ENCODE measurements at places on chromosomes 1 and 21.

DNA sequence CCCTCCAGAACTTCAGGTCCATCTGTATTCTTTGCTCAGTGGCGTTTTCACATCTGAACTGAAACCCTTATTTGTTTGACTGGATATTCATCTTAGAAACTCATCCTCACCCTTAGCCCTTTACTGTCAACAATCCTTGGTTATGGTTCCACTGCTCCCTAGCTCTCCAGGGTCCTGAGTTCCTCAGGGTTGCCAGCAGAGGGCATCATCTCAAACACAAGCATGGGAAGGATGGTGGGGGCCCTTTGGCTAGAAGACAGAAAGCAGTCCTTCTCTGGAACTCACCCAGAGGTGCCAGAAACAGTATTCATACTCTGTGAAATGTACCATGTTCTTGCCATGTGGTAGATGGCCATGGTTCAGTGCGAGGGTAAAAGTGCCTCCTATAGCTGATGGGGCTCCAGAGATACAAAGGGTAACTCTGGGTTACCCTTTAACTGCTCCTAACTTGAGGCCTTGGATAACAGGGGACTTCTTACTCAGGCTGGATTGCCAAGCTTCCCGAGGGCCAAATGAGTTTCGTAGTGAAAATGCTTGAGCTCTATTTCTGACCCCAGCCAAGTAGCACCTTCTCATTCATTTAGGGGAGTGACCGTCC lies 11.3 kb downstream of the NCSTN start:
- no peak for DNase-seq

GRCh38 chr1:160739098-160739511 lies at the start of gene SLAMF7:
Gene SLAMF7, plus strand, starts transcription at chr1:160739247. Its CDS starts 55 bp downstream, at chr1:160739302.
- no peak for DNase-seq

GRCh38 chr1:3530926-3531818 lies 76.7 kb downstream of the ARHGEF16 start:
- DNase-seq, result no peak

GRCh38 chr21:29250636-29251035 lies 48.1 kb upstream of the BACH1 start:
- no peak for DNase-seq

GRCh38 chr1:36988741-36989193 lies 45.5 kb downstream of the GRIK3 start:
- DNase-seq, result no peak

DNA sequence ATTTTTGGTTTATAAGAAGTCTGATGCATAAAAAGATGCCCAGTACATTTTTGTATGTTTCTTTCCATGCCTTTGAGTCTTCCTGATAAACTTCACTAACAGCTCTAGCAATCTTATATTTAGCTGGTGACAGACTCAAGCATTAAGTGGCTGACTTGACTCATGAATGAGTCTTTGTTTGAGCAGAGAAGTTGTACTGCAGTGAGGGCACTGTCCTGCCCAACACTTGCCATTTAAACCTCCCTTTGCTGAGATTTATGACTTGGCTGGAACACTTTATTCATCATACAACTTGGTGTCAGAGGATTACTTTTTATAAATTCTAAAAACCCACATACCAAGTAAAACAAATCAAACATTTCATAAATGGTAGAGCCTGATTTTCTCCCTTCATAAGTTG lies 14.6 kb upstream of the CAMSAP2 start:
- DNase-seq, result no peak

DNA sequence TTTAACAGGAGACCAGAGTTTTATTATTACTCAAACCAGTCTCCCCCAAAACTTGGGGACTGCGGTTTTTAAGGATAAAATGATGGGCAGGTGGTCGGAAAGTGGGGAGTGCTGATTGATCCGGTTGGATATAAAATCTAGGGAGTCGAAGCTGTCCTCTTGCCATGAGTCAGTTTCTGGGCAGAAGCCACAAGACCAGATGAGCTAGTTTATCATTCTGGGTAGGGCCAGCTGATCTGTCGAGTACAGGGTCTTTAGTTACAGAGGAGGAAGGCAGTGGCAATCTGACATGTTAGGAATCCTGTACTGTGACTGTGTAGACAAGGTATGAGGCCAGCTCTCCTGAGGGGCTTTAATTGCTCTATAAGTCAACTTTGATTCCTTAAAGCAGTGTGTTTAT lies 22.9 kb upstream of the FOXE3 start:
- DNase-seq, result no peak

DNA sequence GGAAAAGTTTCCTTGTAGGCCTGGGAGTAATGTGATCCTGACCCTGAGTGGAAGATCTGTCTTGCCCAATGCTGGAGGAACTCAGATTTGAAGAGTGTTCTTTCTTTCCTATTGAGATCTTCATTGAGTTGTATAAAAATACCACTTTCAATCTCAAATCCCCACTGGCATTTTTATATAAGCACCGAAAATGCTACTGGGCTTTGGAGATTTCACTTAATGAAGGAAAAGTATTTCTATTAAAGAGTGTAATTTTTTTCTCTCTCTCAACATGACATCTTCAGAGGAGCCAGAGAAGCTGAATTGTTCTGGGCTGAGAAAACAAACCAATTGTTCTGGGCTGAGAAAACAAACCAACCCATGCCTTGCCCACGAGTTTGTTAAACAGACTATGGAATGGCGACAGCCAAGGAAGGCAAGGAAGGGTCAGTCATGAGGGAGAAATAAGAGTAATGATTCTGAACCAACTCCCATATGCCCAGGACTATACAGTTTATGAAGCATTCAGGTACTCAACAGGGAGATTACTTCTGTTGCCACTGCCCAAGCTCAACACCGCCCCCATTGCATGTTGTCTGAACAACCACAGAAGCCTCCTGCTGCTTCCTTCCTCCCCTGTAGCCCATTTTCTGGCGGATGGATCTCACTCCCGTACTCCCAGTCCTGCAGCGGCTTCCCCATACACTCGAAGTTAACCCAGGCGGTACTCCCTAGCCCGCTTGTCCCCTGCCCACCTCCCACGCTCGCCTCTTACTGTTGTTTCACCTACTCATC lies 103.2 kb downstream of the BEND5 start:
- DNase-seq, result no peak

GRCh38 chr21:25572861-25573310 lies 34.4 kb downstream of the MRPL39 start:
- DNase-seq, result no peak

DNA sequence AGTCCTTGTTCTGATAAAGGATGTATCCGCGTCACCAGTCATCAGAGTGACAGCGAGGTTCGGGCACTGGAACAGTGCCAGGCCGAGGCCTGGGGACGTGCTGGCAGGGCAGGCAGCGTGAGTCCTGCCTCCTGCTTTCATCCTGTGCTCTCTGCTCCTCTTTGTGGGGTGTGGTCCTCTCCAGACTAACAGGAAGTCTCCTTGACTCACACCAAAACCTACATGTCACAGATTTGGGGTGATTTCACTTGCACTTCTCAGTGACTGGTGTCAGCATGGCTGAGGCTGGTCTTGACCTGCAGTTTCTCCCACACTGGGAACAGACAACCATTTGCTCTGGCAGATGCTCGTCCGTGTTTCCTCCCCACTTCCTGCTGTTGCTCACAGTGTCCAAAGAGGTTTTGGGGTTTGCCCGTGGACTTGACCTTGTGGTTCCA lies 8.8 kb upstream of the NLRP3 start:
- no peak for DNase-seq

DNA sequence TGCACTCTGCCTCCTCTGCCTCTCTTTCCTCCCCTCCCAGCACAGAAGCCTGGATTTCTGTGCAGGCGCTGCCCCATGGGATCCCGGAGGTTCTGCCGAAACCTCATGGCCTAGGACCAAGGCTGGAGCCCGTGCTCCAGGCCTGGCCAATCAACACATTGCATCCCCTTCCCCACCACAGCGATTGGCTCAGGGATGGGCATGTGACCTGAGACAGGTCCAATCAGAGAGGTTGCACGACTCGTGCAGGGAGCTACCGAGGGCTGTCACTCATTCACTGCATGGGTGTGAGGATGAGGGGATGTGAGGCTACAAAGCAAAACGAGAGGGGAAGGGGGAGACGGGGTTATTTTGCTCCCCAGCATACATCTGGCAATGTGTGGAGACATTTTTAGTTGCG lies 3.3 kb upstream of the CELA2B start:
- DNase-seq, result no peak

DNA sequence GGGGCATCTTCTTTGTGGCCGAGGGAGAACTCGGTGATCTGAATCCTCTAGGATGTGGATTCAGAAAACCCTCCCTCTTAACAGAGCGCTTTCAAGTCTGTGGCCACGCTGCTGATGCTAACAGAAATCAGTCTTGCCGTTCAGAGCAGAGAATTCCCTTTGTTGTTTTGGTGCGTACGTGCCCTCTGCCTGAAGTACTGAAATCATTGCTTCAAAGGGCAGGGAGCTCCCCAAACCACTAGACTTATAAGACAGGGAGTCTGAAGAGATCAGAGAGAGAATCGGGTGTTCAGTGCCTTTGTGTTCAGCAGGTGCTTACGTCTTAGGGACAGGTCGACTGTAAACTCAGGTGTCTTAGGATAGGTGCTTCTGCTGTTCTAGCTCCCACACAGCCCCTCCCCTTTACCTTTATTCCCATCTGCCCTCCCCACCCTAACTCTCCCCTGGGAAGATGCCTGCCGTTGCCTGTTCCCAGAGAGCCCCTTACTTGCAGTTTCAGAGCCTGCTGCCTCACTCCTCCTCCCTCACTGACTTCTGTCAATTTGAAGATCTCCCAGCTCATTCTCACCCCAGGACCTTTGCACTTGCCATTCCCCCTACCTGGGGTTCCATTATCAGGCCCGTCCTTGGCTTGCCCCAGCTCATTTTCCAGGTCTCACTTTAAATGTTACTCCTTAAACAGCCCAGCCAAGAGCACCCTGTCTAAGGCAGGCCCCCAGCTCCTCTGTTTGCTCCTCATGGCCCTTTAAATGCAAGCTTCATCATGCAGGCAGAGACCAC lies 143.0 kb downstream of the CAMTA1 start:
- DNase-seq, result no peak

DNA sequence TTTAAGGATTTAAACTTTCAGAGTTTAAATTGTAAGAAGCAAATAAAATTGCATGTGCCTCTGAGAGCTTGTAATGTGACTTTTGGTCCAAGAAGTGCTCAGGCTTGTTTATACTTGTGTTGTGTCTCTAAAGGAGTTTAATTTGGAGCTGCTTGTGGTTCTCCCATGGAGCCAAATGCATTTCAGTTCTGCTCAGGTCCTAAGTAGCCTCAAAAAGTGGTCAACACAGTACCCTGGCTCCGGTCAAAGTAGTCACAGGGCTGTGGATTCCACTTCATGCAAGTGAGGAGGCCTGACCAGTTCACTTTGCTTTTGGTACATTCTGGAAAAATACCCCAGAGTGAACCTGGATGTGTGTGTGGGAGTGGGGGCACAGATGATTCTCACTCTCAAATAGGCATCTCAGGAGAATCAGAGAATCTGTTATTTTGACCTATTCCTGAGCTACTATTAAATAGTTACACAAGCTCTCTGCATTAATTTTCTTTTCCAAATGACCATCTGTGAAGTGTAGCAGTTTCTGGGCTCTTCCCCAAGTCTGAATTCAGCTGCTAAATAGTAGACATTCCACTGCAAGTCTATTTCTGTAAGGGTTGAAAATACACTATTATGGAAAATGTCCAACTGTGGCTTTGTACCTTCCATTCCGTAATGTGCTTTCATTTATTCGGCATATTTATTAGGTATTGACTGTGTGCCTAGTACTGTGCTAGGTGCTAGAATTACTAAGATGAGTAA lies 31.7 kb upstream of the AGO1 start:
- no peak for DNase-seq

GRCh38 chr1:65495137-65495536 lies 74.7 kb downstream of the LEPR start:
- DNase-seq, result no peak

GRCh38 chr1:54086754-54087153 lies 33.3 kb downstream of the TCEANC2 start:
- no peak for DNase-seq

DNA sequence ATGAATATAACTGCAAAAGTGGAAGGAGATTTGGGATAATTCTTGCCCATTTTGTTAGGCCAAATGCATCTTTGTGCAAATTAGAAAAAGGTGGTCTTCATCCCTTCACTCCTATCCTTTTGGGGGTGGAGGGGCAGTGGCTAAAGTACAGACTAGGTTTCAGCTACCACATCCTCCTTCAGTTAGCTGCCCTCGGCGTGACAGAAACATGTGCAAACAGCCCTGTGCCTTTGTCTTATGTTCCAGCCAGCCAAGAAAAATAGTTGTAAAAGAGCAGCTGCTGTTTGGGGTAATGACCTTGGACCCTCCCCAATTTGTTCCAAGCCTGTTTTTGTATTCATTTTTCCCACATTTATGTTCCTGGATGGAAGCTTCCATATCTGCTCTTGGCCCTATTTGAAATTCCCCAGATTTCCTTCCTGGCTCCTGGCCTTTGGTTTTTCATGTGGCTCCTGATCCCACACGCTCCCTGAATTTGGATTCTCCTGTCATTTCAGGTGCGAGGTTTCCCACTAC lies 8.3 kb upstream of the LGALS8 start:
- no peak for DNase-seq

DNA sequence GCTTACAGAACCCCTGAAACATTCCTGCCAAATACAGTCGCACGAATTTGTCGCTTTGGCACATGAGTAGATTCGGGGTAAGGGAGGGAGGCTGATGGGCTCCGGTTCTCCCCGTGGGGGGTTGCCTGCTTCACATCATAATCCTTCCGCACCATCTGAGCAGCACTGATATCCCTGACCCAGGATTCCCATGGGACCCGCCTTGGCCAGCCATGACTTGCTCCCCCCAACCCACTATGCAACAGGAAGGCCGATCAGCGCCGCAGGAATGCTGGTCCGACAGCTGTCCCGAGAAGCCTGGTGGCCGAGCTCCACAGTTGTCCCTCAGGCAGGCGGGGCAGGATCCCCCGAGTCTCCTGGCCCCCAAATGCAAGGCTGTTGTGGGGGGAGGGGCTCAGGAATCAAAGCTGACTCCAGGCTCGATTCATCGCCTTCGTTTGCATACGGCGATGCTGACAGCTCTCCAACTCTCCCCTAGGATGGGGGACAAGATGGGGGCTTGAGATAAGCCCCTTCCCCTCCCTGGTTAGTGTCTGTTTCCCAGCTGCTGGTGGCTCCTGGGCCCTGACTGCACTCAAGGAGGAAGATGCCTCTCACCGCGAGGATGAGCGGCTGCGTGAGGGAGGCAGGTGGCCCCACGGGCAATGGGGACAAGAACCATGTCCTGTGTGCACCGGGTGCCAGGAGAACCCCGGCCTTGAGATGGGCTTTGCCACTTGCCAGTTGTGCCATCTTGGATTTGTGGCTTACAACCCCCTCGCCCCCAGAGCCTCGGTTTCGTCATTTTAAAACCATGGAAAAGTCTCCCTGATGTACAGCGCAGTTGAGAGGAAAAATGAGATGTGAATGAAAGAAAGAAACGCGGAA lies 9.3 kb downstream of the DRAXIN start:
- DNase-seq, result no peak

- no peak for DNase-seq
Measured at GRCh38 chr1:27656157-27656893, 15.7 kb downstream of the IFI6 start.

DNA sequence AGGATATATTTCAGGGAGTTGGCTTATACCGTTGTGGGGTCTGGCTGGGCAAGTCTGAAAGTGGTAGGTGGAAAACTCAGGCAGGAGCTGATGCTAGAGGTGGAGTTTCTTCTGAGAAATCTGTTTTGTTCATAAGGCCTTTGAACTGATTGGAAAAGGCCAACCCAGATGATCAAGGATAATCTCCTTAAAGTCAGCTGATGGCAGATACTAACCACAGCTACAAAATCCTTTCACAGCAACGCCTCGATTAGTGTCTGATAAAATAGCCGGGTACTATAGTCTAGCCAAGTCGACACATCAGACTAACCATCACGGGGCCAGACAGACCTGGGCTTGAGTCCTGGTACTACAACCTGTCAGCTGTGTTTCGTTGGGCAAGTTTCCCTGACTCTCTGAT lies 21.4 kb downstream of the OPRD1 start:
- DNase-seq, result no peak

GRCh38 chr1:197327776-197328364 lies 59.8 kb downstream of the CRB1 start:
- DNase-seq, result no peak
